Germinal center (tissue), 1 donor: ENCODE measurements at places on chromosomes 12 and 14.

- DNase-seq, result peak; percentile 95
Observed at GRCh38 chr12:116818948-116819832, 62.1 kb downstream of the HRK start.

GRCh38 chr14:69268223-69268622, 8.3 kb downstream of the GALNT16 start:
- DNase-seq, result no peak

DNA sequence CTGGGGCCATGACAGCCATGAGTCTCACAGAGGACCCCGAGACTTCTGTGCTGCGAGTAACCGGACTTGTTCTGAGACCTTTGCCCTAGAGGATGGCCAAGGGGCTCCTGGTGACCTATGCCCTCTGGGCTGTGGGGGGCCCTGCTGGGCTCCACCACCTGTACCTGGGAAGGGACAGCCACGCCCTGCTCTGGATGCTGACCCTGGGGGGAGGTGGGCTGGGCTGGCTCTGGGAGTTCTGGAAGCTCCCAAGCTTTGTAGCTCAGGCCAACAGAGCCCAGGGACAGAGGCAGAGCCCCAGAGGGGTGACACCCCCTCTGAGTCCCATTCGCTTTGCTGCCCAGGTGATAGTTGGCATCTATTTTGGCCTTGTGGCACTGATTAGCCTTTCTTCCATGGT, 2.1 kb downstream of the DNAJC22 start:
- no peak for DNase-seq

DNA sequence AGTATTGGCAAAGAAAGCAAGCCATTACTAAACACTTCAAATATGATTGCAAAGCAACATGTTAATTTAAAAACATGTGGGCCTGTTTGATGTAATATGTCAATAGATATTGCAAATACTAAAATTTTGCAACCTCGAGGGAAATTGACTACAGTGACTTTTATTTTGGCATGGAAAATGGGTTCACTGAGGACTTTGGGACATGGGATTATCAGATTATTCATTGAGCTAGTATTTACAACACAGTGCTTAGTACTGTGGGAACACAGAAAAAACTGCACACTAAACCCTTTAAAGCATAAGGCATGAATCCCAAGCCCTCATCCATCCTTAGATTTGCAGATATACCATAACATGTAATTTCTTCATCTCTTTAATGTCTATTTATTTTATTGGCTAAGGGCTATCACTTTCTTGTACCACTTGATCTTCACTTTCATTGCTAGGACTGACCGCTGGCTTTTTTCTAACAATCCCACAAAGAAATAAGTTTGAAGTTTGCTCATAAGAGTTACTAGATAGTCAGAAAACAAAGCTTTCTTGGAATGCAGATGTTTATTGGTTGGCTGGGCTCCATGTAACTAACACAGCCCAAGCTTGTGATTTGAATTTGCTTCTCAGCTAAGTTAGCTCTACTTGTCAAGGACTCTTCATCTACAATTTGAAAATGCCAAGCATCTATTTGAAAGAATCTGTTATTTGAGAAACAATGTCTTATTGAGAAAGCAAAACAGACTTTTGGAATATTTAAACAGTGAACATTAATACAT, 48.7 kb downstream of the PPFIBP1 start:
- no peak for DNase-seq
